ENCODE measurements at places on chromosomes 2 and 18. TPM values are rescaled to one million over a fixed set of nuclear protein-coding genes. Genes with fewer than 3 reads are reported as not detected.

The SCG2 gene
- under 0.01 TPM for total RNA-seq

The BOK gene
- total RNA-seq = 45.3 TPM

The MSTN gene
- total RNA-seq = 13.5 TPM

The SLC39A10 gene
- total RNA-seq = 56.8 TPM

The CNDP1 gene
- not detected for total RNA-seq

The DNAH6 gene
- 0.29 TPM for total RNA-seq

The ANKRD29 gene
- 2.3 TPM for total RNA-seq

The UPP2 gene
- total RNA-seq = not detected

The LYPD6B gene
- total RNA-seq = not detected

The TRABD2A gene
- 7.8 TPM for total RNA-seq
